PC-3 (cell line): ENCODE measurements at places on chromosomes 7 and 10.
A peak's percentile ranks its signal among the peaks of the same experiment; 100 is the strongest.

DNA sequence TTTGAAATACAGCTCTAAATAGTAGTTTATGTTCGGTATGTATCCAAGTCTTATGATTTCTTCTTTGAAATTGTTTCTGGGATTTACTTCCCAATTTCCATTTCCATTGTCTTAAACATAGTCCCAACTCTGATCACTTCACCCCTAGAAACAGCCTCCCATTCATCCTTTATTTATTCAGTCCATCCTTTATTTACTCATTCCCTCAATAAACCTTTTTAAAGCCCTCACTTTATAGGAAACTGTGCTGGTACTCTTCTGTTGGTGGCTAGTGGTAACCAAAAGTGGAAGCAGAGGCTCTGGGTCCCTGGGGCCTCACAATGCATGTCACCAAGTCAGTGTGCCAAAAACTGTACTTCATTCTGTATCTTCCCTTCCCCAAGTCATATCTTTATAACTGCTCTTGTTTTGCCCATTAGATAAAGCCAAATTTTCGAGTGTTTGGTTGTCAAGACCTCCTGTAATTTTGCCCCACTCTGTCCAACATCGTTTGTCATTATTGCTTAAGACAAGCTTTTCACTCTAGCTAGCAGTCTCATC is 3.9 kb upstream of the EPC1 start:
- DNase-seq = peak; percentile 42
- H3K27me3 ChIP-seq = no peaks in the 10 kb centered on the region
- H3K36me3 ChIP-seq = no peaks in the 10 kb centered on the region
- no peak overlapping the region for H3K4me3 ChIP-seq

DNA sequence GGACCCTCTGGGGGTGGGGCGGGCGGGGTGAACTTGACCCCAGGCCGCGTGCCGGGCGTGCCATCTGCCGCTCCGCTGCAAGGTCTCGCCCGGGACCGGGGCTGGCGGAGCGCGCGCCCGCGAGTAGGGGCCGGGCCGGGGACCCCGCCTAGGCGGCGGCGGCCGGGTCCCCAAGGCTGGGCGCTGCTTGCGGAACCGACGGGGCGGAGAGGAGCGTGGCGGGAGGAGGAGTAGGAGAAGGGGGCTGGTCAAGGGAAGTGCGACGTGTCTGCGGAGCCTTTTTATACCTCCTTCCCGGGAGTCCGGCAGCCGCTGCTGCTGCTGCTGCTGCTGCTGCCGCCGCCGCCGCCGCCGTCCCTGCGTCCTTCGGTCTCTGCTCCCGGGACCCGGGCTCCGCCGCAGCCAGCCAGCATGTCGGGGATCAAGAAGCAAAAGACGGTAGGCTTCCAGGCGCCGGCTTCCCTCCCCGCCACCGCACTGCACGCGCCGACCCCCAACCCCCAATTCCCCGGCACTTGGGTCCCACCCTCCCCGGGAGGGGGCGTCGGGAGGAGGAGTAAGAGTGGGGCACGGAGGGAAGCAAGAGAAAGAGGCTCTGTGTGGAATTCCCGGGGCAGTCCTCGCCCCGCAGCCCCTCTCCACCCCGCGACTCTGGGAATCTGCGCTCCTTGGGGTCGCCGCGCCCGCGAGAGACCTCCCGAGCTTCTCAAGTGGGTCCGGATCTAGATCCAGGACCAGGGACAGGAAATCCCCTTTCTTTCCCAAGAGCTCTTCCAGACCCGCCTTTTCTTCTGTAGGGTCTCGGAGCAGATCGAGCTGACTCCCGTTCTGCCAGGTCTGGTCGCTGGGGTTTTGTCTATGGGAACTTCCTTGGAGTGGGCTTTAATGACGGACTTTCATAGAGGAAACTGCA is at the start of gene PAPSS2:
Gene PAPSS2, plus strand, starts transcription at position 308 of the 913 bp plus-strand sequence. Its CDS starts 104 bp downstream, at position 412.
- H3K27me3 ChIP-seq = no peaks in the 10 kb centered on the region
- DNase-seq = peak; percentile 53
- H3K36me3 ChIP-seq = no peaks in the 10 kb centered on the region; the same call in 1 of the 2 replicates
- H3K4me3 ChIP-seq = peak within 1 kb of the TSS; percentile 93
- H3K27ac ChIP-seq = no peak within 1 kb of the TSS
- peaks cover 31% of the 10 kb centered on the region for H3K4me1 ChIP-seq

GRCh38 chr7:19295376-19295775 is 150.2 kb upstream of the FERD3L start:
- H3K4me1 ChIP-seq = peaks cover 12% of the 10 kb centered on the region
- H3K27ac ChIP-seq = no peak overlapping the region
- no peaks in the 10 kb centered on the region for H3K27me3 ChIP-seq
- no peak for DNase-seq

DNA sequence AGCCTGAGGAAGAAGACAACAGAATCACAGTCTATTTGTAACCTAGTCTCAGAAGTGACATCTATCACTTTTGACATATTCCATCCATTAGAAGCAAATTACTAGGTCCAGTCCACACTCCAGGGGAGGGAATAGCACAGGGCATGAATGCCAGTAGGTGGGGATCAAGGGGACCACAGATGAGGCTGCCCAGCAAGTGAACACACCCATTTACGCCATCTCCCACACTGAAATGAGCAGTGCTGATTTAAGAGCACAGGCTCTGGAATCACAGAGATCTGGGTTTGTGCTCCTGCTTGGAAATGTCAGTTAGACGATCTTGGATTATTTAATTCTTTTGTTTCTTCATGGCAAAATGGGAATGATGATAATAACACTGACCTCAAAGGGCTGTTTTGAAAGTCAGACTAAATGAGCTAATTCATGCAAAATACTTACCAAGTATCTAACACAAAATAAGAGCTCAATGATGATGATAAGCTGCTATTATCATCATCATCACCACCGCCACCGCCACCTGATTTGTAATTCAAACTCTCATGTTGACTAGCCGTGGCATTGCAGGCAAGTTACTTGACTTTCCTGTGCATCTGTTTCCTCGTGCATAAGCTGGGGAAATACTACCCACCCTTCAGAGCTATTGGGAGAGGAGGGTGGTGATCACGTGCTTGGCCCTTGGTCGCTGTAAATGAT is 138.9 kb upstream of the KLF14 start:
- peaks cover 15% of the 10 kb centered on the region for H3K4me1 ChIP-seq
- H3K27ac ChIP-seq = no peak overlapping the region
- H3K4me3 ChIP-seq = no peak overlapping the region
- no peaks in the 10 kb centered on the region for H3K27me3 ChIP-seq
- H3K36me3 ChIP-seq = peaks cover 29% of the 10 kb centered on the region
- no peak for DNase-seq

DNA sequence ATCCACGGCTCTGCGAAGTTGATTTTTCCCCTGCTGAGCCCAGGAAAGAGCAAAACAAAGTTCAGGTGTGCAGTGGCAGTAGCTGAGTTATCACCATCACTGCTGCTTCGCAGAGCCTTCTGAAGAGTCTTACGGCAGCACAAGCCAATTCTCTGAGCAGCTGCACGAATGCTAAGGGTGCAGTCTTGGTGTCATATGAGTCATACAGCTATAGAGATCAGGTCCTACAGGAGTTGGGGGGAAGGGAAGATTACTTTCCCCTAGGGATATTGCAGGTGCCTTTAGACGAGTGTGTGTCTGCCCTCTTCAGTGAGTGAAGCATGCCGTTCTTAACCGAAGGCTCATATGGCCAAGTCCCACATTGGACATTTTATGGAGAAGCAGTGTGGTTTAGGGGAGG is 227.8 kb downstream of the CELF2 start:
- no peaks in the 10 kb centered on the region for H3K4me1 ChIP-seq
- H3K36me3 ChIP-seq = no peaks in the 10 kb centered on the region
- H3K27me3 ChIP-seq = peaks cover 20% of the 10 kb centered on the region
- DNase-seq = no peak
- H3K27ac ChIP-seq = no peak overlapping the region

GRCh38 chr10:89257581-89257980 is 6.0 kb upstream of the LIPA start:
- H3K27me3 ChIP-seq = no peaks in the 10 kb centered on the region
- H3K36me3 ChIP-seq = no peaks in the 10 kb centered on the region
- DNase-seq = no peak
- peaks cover 40% of the 10 kb centered on the region for H3K4me1 ChIP-seq
- H3K4me3 ChIP-seq = no peak overlapping the region

DNA sequence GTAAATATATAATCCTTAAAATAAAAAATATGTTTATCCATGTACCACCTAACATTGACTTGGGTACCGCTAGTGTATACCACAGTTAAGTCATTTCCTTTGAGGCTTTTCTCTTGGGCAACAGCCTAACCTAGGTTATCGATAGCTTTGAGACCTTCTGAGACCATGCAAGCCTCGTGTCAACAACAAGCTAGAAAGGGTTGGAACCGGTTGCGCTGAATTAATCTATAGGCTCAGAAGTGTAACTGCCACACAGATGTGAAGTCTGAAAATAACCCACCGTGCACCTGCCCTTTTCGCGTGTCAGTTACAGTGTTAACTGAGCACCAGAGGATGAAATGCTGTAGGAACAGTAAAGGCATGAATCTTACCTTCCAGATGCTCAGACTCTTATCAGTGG is 59.8 kb downstream of the ARID5B start:
- H3K36me3 ChIP-seq = no peaks in the 10 kb centered on the region
- no peaks in the 10 kb centered on the region for H3K27me3 ChIP-seq
- no peak overlapping the region for H3K4me3 ChIP-seq
- DNase-seq = no peak
- H3K4me1 ChIP-seq = no peaks in the 10 kb centered on the region

- H3K4me3 ChIP-seq = no peak overlapping the region
- no peaks in the 10 kb centered on the region for H3K36me3 ChIP-seq
- no peak for DNase-seq
- no peak overlapping the region for H3K27ac ChIP-seq
Measured at GRCh38 chr10:92829786-92830377, 18.4 kb upstream of the EXOC6 start.

GRCh38 chr7:99806839-99807478 is 20.9 kb upstream of the CYP3A43 start:
- H3K36me3 ChIP-seq = no peaks in the 10 kb centered on the region
- no peaks in the 10 kb centered on the region for H3K4me1 ChIP-seq
- H3K4me3 ChIP-seq = no peak overlapping the region
- DNase-seq = no peak

- no peaks in the 10 kb centered on the region for H3K36me3 ChIP-seq
- DNase-seq = no peak
- H3K4me1 ChIP-seq = no peaks in the 10 kb centered on the region
- H3K4me3 ChIP-seq = no peak overlapping the region
- H3K27me3 ChIP-seq = peaks cover 6% of the 10 kb centered on the region; the same call in 1 of the 2 replicates
Measured at GRCh38 chr7:33970536-33970935, 65.2 kb downstream of the BMPER start.

DNA sequence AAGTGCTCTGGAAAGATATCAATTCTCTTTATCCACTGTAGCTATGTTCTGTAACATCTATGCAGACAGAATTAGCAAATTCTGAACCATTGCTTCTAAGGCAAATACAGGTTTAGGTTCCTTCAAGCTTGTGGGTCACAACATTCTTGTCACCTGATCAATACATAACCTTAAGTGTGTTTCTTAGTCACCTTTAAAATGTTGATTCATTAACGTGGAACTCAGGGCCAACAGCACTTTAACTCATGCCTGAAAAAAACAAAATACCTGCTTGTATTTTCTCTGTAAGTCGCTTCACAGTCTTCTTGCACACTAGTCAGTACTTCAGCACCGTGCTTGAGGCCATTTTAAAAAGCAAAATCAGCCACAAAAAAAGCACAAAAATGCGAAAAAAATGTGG is 35.2 kb upstream of the TRIL start:
- no peak overlapping the region for H3K27ac ChIP-seq
- H3K27me3 ChIP-seq = no peaks in the 10 kb centered on the region
- DNase-seq = no peak
- H3K36me3 ChIP-seq = no peaks in the 10 kb centered on the region

DNA sequence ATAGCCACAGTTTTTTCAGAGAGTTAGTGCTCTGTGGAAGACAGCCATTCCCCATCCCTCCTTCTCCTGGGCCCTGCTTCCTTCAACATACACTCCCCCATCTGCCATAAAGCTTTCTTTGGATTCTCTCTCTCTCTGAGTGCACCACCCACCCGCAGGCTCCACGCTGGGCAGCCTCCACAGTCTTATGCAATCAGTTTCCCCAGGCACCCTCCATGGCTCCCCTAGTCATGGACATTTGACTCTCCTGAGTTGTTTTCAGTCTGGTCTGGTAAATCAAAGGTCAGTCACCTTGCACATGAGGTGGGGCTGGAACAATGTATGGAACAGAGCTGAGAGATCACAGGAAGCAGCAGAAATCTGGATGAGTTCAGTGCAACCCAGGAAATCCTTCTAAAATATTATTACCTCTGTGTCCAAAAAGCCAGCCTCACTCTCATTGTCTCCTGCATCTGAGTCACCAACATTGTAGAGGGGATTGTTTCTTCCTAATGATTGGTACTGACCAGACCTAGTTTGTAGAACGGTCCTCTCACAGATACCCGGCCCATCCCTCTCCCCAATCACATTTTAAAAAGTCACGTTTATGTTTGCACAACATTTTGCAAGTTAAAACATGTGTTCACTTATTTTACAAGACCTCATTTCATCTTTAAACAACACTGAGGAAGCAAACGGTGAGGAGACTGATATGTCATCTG is 70.1 kb downstream of the CYCS start:
- no peak for DNase-seq
- H3K36me3 ChIP-seq = no peaks in the 10 kb centered on the region
- H3K27me3 ChIP-seq = no peaks in the 10 kb centered on the region
- H3K4me1 ChIP-seq = no peaks in the 10 kb centered on the region
- no peak overlapping the region for H3K4me3 ChIP-seq

DNA sequence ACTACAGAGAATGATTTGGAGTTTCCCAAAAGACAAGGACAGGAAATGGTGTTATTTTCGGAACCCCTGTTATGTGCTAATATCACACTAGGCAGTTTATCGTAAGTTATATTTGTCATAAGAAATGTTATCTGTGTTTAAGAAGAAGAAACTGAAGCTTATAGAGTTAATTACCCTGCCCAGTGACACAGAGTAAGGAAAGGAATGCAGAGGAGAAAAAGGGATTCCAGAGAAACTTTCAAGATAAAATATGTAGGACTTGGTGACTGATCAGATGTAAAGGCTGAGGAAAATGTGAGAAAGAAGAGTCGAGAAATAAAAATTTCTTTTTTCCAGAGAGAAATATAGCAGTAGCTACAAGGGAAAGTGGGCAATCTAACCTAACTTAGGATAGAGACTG is 63.5 kb upstream of the ZNF746 start:
- no peaks in the 10 kb centered on the region for H3K27me3 ChIP-seq
- no peak overlapping the region for H3K27ac ChIP-seq
- H3K4me1 ChIP-seq = peaks cover 26% of the 10 kb centered on the region
- H3K4me3 ChIP-seq = no peak overlapping the region
- 0 out of 2 replicates have a peak, but pooled peaks cover 2% of the 10 kb centered on the region for H3K36me3 ChIP-seq

DNA sequence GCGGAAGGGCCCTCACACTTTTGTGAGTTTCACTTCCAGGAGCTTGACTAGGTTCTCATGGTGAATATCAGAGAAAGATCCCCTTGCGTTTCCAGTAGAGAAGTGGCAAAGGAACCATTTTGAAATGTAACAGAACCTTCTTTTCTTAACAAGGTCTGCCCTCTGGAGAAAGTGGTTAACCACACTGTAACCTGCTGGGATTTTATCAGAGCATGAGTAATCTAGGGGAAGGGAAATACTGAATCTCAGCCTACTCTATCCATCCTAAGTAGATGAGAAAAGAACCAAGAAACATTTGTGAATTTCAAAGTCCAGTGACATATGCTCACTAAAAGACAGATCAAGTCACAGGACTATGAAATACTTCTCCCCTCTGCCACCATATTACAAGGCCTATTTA is 235.5 kb downstream of the ZEB1 start:
- peak; percentile 67 for DNase-seq
- H3K4me1 ChIP-seq = no peaks in the 10 kb centered on the region
- H3K27ac ChIP-seq = no peak overlapping the region
- no peaks in the 10 kb centered on the region for H3K27me3 ChIP-seq
